Femur (tissue), 1 donor: ENCODE measurements at places on chromosomes 7 and 10.

GRCh38 chr7:92206672-92207071, 27.7 kb upstream of the LRRD1 start:
- DNase-seq = no peak

DNA sequence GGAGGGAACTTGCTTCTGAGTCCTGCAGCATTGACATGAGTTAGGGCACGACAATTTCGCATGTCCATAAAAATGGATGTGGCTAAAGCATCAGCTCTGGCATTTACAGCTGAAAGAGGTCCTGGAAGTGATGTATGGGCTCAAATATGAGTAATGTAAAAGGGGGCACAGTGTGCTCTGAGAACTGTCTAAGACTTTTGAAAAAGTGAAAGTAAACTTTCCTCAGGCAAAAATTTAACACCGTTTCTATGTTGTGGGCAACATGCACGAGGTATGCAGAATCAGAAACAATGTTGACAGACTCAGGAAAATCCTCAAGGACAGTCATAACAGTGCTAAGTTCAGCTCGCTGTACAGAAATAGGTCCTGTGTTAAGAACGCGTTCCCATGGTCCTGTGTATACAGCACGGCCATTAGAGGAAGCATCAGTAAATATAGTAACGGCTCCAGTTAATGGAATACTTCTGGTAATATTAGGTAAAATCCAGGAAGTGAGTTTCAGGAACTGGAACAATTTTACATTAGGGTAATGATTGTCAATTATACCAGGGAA, 37.9 kb upstream of the AKR1C2 start:
- no peak for DNase-seq

DNA sequence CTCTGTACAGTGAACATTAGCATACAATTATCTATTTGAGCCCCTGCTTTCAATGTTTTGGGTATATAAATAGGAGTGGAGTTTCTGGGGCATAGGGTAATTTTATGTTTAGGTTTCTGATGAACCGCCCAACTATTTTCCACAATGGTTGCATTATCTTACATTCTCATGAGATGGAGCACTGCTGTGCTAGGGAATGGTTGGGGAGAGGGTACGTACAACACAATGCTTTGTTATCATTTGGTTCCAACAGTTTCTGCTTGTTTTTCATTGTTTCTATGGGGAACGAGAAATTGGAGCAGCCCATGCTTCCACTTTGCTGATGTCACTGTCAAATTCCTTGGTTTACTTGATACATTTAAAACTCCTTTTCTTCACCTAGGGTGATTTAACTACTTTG, 1115.3 kb downstream of the REEP3 start:
- no peak for DNase-seq

- DNase-seq = no peak
Observed at GRCh38 chr7:85764034-85764433, 577.2 kb upstream of the SEMA3D start.

- peak; percentile 43 for DNase-seq
Observed at GRCh38 chr10:100364735-100365391, 17.8 kb downstream of the SCD start.

GRCh38 chr7:110909117-110909516, 181.8 kb upstream of the LRRN3 start:
- no peak for DNase-seq

- DNase-seq = no peak
Observed at GRCh38 chr10:96272316-96273280, 1.2 kb upstream of the BLNK start.

DNA sequence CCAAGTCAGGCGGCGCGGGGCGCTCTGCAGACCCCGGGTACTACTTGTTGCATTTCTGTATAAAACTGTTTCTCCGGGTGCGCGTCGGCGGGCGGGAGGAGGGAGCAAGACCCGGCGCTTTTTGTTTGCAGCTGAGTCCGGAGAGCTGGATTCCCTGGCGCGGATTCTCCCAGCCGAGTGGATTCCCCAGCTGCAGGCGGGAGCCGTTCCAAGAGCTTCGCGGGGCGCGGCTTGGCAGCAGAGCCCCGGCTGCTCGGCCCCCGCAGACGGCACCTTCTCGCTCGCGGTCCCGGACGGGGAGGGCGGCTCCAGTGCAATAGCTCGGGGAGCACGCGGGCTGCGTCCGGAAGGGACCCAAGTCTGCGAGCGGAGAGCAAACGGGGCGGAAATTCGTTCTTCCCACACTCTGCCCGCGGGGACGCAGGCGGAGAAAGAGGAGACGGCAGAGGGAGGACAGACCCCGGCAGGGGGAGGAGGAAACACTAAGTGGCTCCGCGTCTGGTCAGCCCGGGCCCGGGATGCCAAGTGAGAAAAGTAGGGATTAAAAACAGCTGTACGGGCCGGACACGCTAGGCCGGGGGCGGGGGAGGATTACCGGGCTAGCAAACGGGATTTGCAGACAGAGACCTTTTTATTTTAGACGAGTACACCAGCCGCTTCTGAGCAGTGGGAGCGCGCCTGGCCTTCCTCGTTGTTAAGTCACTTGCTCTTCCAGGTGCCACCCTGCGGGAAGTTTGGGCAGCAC, at the start of gene TRIL:
TRIL (minus strand) TSS at position 96 of the 745 bp plus-strand sequence. CDS start 284 bp downstream, outside the sequence.
- peak; percentile 92 for DNase-seq

GRCh38 chr10:110794808-110795207, 76.9 kb upstream of the PDCD4 start:
- peak; percentile 30 for DNase-seq

GRCh38 chr10:11525503-11525902, 85.9 kb downstream of the USP6NL start:
- DNase-seq = peak; percentile 62

DNA sequence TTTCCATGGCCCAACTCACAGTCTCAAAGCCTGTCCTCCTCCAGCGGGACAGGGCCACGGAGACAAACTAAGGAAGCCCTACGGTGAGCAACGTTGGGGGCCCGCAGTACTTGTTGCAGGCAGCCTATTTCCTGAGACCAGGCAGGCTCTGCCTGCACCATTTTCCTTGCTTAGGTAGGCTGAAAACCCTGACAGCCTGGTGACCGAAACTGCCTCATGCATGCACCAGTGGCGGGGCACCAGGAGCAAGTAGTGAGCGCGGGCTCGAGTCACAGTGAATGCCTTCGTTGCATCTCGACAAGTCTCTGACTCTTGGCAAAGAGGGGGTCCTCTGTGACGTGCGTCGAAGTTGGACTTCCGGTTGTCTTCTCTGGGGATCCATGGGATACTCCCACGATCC, 23.3 kb upstream of the ZNF273 start:
- DNase-seq = peak; percentile 2

GRCh38 chr7:26169271-26169670, 17.3 kb downstream of the NFE2L3 start:
- no peak for DNase-seq

DNA sequence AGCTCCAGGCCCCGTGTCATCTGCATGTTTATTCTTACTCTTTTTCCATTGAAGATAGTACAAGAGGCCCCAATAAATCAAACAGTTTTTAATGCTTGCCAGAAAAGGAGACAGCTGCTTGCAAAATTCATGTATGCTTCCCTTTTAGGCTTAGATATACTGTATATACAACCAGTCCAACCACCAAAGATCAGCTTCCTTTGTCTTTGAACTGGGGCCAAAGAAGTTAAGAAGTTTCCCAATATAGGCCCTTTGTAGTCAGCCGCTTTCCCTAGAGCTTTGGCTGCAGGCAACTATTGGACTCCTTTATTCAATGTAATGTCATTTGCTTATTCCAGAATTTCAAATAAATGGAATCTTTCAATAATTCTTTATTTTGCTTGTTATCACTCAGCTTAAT, 1395.0 kb downstream of the GATA3 start:
- no peak for DNase-seq

GRCh38 chr10:95464280-95464679, 96.9 kb downstream of the SORBS1 start:
- no peak for DNase-seq

DNA sequence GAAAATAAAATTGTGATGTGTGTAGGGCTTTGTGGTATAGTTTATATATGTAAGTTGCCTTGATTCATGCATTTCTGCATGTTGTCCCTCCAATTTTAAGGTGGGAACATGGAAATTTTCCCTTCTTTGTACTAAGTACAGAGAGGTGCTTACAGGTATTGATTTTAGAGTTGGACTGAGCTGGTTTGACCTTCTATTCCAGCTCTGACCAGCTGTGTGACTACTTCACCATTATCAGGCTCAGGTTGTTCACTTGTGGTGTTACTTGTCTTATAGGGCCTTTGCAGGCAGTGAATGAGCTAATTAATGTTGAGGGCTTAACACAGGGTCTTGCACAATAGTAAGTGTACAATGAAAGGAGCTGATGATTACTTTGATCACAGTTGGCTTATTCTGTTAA, 16.3 kb downstream of the ZNF804B start:
- DNase-seq = no peak

DNA sequence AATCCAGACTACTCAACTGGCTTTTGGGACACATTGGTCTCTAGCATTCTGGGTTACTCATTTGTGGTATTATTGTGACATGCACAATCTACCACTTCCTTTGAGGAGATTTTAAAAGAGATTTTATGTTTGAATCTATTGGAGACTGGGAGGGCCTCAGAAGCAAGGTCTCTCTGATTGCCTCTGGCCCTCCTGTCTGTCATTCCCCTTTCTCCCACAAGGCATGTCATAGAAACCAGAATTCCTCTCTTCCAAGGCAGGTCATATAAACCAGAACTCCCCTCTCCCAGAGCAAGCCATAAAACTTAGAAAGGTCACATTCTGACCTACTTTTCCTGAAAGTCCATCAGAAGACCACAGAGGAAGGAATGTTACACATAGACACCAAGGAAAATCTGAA, 777.7 kb downstream of the PHTF2 start:
- no peak for DNase-seq

- DNase-seq = no peak
Observed at GRCh38 chr10:16644146-16644545, 122.5 kb upstream of the C1QL3 start.

DNA sequence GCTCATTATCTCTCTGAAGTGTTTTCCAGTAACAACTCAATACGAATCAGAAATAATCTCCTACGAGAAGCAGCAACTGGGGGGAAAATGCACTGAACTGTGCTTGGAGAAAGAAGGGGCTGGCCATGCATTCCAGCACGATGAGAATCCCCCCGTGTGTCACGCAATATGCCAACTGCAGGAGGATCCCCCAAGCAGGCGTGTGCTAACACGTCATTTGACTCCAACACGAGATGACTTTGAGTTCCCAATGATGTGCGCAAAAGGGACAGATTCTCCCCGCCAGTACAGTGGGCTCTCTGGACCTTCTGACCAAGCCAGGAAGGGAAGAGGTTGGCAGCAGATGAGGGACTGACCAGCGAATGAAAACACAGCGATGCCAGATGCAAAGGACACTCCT, 105.5 kb downstream of the KCNMA1 start:
- DNase-seq = no peak

DNA sequence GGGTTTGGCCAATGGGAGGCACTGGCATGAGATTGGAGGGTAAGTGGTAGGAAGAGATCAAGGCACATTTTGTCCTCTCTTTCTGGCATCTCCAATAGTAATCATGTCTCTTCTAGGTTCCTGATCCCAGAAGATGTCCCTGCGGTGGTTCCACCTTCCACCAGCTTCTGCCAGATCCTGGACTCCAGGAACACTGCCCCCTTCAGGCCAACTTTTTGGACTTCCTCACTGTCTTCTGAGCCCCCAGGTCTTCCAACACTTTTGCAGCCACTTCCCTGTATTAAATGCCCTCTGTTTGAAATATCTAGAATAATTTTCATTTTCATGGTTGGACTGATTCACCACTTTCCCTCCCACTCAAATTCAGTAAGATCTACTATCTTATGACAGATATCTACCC, 60.9 kb downstream of the BAMBI start:
- no peak for DNase-seq

DNA sequence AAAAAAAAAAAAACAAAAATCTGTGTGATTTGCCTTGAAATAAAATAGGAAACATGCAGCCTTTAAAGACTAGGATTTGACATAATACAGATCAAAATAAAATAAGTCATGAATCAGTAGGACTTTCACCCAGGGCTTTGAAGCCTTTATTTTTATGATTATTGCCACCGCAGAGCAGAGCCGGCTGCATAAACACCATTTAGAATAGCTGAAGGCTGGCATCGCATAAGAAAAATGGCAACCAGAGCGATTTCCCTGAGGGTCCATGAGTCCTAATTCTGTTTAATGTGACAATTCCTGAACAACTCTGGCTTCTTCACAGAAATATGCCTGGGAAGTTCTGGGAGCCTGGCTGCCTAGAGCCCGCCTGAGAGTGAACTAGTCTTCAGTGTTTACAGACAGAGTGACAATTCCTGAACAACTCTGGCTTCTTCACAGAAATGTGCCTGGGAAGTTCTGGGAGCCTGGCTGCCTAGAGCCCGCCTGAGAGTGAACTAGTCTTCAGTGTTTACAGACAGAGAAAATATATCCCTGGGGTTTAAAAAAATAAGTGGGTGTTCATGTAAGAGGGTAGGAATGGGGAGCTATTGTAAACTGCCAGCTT, 112.0 kb downstream of the EEPD1 start:
- no peak for DNase-seq

DNA sequence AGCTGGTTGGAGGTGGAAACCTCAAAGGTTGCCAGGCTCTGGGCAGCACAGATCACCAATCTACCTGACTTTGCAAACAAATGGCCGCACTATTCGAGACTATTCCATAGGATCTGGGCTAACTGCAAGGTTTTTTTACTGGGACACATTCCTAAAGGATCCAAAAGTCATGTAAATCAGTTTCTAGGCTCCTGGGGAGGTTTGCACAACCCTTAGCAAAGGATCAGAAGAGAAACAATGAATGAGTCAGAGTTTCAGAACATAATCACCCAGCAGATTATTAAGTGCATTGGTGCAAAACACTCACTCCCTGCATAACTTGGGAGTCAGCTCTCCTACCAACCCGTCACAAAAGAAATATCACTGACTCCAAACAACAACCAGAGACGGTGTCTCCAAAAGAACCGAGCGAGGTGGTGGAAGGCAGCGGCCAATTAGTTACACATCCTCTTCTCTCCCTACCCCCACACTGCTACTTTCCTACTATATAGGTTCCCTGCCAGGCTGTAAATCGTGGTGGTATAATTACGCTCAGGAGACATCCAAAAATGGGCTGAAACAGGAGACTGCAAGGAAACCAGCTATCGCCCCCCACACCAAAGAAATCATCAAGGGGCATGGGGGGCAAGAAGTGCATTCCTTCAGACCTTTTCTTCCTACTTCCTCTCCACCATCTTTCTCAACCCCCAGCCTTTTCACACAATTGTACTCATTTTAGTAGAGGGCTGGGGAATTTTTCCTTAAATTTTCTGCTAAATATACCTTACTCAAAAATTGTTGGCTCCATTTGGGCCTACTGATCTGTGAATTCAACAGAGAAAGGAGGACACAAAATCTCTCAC, 3.2 kb downstream of the UBE2H start:
- DNase-seq = peak; percentile 31

DNA sequence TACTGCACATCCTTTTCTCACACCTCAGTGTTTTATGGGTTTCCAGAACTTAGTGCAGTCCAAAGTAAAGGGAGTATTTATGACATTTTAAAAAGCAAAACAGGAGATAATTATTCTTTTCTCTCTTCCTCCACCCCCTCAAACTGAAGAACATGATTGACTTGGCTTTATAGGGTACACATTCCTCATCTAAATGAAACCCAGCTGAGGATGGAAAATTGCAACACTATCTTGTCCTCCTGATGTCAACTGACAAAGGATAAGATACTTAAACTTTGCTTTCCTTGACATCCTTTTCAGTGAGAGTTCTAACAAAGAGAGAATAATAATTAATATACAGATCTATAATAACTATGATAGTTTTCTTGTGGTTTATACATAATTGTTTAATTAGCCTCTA, 299.1 kb downstream of the BBS9 start:
- no peak for DNase-seq
